ENCODE measurements at places on chromosomes 12 and 14. TPM values are rescaled to one million over a fixed set of nuclear protein-coding genes. Genes with fewer than 3 reads are reported as not detected.

DNA sequence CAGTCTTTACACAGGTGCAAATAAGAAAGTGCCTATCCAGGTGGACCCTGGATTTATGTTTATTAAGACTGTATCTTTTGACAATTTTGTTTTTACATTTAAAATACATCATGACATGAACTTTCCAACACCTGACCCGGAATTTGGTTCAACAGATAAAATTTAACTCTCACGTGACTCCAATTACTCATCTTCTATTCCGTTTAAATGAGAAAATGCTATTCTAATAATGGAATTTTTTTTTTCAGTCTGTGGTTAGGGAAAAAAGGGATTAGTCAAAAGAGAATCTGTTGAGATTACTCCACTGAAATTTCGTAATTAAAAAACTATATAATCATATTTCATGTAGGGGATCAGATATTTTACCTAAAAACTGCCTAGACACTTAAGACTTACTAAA, 11.1 kb downstream of the VPS37B start:
- DNase-seq, result no peak

DNA sequence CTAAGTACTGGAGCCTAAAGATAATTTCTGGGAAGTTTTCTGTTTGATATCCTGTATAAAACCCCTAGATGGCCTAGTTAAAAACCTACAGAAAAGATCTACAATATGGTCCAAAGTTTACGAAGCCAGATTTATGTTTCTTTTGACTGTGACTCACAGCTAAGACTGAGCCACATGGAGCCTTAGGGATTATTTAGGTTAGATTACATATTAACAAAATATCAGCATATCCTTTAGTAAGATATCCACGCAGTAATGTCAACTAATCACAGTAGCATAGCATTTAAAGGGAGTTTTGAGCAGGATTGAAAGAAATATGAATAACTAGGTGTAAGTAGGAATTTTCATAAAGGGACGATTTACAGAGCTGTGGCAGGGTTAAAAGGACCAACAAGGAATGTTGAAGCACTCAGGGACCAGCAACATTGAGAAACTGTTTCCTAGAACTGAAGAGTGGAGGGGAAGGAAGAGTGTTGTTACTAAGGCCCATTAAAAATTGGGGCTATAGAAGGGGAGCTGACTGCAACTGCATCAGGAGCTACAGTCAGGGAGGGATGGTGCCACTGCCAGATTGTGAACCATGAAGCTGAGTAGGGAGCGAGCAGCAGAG, 155.5 kb downstream of the DACT1 start:
- no peak for DNase-seq

The KRT82 gene
- polyA plus RNA-seq, result not detected

GRCh38 chr12:19529951-19530636, 90.8 kb downstream of the AEBP2 start:
- no peak for DNase-seq

- no peak for DNase-seq
These were observed 153.0 kb upstream of the DIO2 start for GRCh38 chr14:80364274-80364673.

The SRRM4 gene
- polyA plus RNA-seq, result not detected

The KLHL28 gene
- 45.3 TPM for polyA plus RNA-seq

DNA sequence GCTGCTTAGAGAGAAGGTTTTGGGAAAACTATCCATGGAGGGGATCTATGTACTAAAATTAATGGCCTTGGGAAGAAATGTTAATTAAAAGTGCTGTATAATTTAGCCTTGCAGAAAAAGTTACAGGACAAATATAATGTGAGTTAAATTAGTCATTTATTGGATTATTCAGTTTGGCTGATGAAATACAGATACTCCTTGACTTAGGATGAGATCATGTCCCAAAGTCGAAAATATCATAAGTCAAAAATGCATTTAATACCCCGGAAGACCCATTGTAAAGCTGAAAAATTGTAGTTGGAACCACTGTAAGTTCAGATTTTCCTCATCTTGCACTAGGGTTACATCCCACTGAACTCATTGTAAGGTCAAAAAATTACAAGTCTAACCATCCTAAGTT, 9.7 kb downstream of the RTRAF start:
- no peak for DNase-seq

The LHX5 gene
- polyA plus RNA-seq, result not detected

- no peak for DNase-seq
These were observed 314.1 kb downstream of the TMEM121 start for GRCh38 chr14:105840266-105841021.

DNA sequence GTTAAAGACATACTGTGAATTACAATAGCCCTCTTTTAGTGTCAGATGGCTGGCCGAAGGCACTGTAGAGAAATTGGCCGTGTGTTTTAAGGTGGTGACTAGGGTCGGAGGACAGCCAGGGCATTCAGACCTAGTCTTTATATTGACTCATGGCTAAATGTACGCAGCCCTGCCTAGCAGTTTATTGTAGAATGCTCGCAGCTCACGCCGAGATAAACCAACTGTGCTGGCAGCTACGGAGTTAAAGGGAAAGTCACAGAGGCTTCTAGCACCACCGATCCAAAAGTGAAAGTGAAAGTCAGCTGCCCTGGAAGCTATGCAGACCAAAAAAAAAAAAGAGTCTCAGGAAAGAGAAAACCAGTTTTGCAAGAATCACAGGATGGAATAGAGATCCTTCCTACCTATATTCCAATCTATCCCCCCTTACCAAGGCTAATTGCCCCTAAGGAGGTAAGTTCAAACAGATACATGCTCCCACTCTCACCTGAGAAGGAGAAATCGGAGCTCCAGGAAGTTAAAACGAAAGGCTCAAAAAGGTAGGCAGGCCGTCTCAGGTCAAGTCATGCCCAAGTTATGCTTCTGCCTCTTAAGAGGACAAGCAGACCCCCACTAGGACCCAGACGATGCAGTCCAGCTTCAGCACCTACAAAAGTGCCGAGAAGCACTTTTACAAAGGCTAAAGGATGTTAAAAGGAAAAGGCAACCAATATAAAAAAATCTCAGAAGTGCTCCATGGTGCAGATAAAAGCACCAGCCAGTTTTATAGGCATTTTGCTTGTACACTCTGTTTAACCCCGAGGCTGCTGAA, 24.8 kb downstream of the KLRK1 start:
- DNase-seq, result peak; percentile 83

- no peak for DNase-seq
These were observed 26.6 kb downstream of the MBIP start for GRCh38 chr14:36293824-36294223.

- DNase-seq, result no peak
These were observed 75.0 kb upstream of the HIF1A start for GRCh38 chr14:61620130-61620946.

The TAS2R7 gene
- not detected for polyA plus RNA-seq

- no peak for DNase-seq
These were observed 175.8 kb downstream of the SLC2A13 start for GRCh38 chr12:39930101-39930500.

The TSPAN19 gene
- not detected for polyA plus RNA-seq

DNA sequence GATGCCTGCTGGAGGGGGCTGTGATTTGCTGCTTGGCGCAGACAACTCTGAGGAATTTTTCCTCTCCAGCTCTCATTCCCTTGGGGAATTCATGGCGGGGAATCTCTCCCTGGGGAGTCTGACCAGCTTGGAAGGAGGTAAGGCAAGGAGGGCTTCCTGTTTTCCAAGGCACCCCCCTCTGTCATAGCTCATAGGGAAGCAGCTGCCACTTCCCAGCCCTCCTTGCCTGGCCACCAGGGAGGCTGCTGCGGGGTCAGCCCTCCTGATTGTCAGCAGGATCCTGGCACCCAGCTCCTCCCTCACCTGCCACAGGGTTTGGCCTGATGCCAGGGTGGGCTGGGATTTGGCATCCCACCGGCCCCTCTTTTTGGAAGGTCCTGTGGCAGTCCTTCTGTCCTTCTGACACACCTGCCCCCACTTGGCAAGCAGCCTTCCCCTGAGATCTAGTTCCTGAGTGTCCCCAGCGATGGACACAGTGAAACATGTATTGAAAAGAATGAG, 74.9 kb downstream of the TSPAN9 start:
- peak; percentile 26 for DNase-seq

The CLEC7A gene
- not detected for polyA plus RNA-seq

DNA sequence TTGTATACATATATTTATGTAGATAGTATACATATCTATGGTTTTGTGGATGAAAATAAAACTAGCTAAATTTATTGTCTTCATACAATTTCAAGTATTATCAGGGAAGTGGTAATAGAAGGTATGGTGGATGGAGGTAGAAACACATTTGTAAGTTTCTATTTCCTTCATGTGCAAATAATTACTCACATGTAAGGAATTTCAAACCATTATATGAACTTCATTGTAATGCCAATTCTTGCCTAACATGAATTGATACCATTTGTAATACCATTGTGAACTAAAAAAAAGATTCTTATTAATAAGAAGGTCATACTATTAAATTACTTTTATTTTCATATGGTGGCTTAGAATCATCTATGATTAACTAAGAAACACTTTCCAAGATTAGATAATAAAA, 20.1 kb upstream of the PPFIA2 start:
- no peak for DNase-seq

GRCh38 chr14:64788706-64789105, 84.5 kb downstream of the PLEKHG3 start:
- no peak for DNase-seq

All from CD8-positive, alpha-beta memory T cell (primary cell).